ENCODE measurements at places on chromosomes 3 and 15.

DNA sequence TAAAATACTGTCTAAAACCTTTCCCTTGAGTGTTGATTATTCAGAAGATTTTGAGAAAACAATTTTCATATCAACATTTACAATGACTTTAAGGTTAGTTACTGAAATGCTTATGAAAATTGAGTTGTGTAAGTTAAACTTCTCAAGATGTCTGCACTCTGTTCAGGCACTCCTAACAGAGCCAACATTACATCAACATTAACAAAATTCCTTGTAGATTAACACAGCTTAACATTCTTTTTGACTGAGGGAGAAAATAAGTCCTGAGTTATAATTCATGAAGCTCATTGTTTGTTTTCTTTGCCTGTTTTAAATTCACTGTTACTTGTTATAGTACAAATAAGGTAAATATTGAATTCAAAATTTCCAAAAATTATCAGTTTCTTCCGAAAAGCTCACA is 9.0 kb downstream of the ACKR4 start:
- no peak for DNase-seq

DNA sequence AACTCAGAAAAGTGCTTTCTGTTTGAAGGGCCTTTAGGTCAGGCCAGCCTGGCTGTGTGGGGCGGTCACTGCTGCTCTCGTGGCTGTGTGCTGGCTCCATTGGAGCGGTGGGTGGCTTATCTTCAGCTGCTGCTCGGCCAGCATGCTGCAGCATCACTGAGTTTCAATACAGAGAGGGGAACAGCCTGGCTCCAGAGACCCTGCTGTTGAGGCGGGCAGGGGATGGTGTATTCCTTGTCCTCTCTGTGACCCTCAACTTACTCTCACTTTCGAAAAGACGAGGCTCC is 248.5 kb upstream of the ONECUT1 start:
- DNase-seq: no peak

DNA sequence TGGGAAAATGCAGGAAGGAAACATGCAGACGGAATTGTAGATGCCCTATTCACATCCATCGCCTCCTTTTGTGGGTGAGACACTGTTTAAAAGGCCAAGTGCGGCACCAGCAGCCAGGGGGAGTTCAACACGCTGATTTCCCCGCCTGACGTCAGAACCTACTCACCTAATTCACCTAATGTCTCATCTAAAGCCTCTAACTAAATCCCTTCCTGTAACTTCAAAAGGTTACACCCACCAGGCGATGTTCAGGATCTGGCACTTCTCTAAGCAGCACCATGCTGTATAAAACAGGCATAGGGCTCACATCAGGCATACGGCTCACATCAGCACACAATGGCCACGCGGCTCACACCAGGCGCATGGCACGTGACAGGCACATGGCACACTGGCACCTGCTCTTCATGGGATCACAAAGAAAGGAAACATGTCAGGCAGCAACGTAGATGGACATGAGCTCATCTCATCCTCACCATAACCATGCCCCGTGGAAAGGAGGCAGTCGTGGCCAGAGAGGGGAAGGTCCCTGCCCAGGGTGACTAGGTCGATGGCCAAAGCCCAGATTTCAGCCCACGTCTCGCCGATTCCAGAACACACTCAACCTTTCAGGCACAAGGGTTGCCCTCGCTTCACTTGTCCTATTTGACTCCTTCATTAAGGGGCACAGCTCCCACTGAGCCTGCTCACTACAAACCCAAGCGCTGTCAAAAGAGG is 21.7 kb downstream of the XXYLT1 start:
- DNase-seq: peak; percentile 40

- DNase-seq: no peak
Measured at GRCh38 chr15:100570275-100570674, 31.7 kb downstream of the LINS1 start.

- DNase-seq: no peak
Measured at GRCh38 chr3:158330870-158331269, 221.0 kb downstream of the RSRC1 start.

DNA sequence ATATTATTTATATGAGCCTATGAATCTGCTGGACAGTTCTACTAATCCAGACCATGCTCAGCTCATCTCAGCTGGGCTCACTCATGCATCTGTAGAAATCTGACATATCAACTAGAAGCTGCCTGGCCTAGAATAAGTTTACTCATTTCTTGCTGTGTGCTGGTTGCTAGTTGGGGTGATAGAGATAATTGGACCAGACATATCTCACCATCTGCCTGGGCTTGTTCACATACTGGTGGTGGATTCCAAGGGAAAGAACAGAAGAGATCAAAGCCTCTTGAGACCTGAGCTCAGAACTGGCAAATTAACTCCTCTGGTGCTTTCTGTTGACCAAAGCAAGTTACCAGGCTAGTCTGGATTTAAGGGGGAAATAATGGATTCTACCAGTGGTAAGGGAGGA is 109.1 kb downstream of the NSUN3 start:
- DNase-seq: no peak

GRCh38 chr3:159763602-159764489 is 224.8 kb upstream of the IL12A start:
- peak; percentile 80 for DNase-seq

DNA sequence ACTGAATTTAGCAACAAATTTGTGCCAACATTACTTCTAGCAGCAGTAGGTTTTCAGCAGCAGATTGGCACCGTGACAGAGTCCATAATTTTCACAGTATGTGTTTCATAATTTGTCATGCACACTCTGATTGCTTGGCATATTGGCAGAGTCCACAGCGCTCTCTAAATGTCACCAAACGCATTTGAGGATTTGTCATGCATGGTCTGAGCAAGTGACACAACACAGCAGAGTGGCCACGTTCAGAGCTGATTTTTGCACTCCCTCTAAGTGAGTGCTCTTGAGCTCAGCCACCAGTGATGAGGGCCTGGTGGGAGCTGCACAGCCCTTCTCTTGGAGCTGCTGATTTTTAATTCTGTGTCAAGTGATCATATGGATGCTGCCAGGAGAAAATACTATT is 1270.8 kb downstream of the ROBO1 start:
- DNase-seq: no peak

DNA sequence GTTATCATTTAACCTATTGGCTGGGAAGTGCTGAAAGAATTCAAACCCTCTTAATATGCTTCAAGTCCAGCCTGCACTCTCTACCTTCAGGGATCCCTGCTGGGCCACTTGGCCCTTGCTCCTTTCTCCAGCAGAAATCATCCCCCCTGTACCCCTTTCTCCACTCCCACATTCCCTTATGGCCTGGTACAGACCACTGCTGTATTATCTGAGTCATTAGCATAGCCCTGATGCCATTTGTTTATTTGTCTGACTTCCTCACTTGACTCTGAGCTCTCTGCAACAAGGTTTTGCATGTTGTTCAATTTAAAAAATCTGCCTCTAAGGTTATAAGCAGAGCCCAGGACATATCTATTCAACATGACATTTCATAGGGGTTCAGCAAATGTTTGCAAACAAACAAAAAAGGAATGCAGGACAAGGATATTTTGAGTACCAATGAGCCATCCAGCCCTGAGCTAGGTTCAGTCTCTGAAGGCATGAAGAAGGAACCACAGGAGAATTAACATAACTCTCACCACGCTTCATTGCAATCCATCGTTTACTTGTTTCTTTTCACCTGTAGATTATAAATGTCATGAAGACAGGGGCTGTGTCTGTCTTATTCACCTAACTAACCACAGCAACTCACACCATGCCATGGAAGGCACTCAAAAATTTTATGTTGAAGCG is 26.6 kb upstream of the HES1 start:
- no peak for DNase-seq

- no peak for DNase-seq
Measured at GRCh38 chr15:65873256-65873655, 4.0 kb downstream of the RAB11A start.

GRCh38 chr3:188627652-188628051 is 473.7 kb downstream of the LPP start:
- DNase-seq: no peak

DNA sequence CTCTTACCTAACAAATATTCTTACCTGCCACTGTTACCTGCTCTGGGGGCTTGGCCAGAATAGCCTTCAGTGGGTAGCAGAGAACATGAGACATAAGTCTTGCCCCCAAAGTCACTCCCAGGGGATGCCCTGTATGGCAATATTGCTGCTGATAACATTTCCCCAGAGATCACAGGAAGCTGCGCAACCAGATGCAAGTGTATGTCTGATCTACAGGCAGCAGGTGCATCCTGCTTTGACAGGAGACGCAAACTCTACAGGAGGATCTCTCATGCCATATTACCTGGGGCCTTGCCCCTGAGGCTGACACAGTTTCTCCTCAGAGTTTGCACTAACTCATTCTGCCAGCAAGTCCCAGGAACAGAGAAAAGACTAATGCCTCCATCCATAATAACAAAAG is 174.4 kb upstream of the LPP start:
- DNase-seq: no peak

DNA sequence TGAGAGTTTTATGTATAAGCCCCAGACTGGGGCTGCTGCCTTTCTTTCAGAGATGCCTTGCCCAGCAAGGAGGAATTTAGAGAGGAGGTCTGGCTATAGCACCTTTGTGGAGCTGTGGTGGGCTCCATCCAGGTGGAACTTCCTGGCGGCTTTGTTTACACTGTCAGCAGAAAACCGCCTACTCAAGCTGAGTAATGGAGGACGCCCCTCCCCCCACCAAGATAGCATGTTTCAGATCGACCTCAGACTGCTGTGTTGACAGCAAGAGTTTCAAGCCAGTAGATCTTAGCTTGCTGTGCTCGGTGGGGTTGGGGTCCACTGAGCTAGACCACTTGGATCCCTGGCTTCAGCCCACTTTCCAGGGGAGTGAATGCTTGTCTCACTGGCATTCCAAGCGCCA is 155.6 kb downstream of the STXBP5L start:
- DNase-seq: no peak
